ENCODE measurements at places on chromosomes 2 and 18.
A peak's percentile ranks its signal among the peaks of the same experiment; 100 is the strongest.

DNA sequence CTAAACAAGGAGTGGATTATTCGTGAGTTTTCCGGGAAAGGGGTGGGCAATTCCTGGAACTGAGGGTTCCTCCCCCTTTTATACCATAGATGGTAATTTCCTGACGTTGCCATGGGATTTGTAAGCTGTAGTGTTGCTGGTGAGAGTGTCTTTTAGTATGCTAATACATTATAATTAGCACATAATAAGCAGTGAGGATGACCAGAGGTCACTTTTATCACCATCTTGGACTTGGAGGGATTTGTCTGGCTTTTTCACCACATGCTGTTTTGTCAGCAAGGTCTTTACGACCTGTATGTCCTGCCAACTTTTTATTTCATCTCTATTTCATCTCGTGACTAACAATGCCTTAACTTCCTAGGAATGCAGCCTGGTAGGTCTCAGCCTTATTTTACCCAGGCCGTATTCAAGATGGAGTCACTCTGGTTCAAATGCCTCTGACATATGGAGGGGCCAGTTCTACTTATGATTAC lies 124.8 kb upstream of the B3GNT2 start:
- no peak for DNase-seq

GRCh38 chr2:128598862-128599441 lies 280.3 kb upstream of the HS6ST1 start:
- DNase-seq: no peak

- no peak for DNase-seq
These were observed 51.2 kb upstream of the NOSTRIN start for GRCh38 chr2:168751104-168751740.

DNA sequence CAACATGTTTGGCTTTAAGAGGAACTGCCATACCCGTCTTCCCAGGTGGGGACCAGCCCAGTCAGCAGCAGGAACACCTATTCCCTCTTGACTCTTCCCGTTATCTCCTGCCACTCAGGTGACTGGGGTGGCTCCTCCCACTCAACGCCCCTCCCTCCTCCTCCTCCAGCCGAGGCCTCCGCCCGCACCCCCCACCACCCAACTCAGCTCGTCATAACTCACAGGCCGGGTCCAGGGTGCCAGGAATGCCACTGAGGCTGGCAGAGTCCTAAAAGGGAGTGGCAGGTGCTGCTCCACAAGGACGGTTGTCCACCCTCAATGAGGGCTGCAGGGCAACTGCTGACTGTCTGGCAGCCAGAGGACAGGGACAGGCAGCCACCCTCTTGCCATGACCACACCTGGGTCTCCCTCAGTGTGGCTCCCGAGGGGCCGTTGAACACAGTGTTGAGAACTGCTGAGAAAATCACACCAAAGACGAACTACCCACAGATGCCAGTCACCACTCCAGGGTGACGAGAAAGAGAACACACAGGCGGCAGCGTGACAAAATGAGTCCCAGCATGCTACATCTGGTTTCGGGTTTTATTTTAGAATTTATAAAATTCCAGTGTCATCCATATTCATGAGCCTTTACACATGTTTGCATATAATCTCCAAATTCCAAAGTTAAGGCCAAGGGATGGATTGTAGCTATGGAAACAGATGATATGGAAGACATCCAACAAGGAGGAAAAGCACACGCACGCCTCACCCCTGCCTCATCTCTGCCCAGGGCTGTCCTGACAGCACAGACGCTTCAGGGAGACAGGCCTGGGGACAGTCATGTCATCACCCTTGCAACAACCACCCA lies 38.5 kb downstream of the ANO7 start:
- peak; percentile 31 for DNase-seq

DNA sequence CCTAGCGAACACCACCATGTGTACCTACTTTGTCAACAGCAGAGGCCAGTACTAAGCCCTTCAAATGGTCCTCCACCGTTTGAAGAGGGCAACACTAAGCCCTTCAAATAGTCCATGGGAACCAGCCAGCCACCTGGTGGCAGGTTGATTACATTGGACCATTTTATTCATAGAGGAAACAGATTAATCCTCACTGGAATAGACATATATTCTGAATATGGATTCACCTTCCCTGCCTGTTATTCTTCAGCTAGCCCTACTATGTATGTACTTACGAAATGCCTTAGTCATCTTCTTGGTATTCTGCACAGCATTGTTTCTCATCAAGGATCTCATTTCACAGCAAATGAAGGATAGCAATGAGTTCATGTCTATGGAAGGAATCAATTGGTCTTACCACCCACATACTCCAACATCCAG lies 10.0 kb upstream of the ZNF396 start:
- peak; percentile 28 for DNase-seq

DNA sequence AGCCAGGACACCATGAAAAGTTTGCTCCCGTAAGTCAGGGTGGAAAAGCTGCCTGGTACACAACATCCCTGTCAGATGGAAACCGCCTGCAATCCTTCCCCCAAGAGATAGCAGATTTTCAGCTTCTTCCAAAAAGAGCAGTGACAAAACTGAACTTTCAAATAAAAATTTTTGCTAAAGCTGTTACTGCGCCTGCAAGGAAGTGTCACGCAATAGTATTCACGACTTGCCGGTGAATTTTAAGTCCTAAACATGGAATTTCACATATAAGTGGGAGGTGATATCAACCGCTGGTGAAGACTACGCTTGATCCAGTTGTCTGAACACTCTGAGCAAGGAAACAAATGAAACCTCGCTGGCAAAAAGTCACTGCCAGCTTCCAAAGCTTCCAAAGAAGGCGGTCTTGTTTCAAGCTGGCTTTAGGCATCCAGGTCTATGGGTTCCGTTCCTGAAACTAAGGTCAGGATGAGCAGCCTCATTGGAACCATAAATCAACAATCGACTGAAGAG lies 2.8 kb downstream of the COL6A3 start:
- DNase-seq: no peak

- DNase-seq: no peak
These were observed 34.9 kb upstream of the GPC1 start for GRCh38 chr2:240400371-240401161.

GRCh38 chr2:122378521-122378920 lies 623.1 kb downstream of the TSN start:
- no peak for DNase-seq

DNA sequence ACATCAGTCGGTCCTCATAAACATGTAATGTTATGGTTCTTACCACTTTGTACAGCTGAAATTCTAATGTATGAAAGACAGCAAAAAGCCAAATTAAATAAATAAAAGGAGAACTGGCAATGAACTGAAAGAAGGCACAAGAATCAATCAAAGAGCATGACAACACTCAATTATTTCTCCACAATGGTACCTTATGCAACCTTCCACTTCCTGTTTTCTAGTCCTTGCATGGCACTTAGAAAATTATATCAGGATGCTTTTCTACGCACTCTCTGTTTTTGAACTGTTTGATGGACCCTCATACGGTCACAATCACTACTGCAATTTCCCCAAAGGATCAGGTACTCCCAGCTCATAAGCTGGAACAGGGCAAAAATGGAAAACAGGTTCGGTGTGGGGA lies 81.6 kb downstream of the EPB41L3 start:
- no peak for DNase-seq

DNA sequence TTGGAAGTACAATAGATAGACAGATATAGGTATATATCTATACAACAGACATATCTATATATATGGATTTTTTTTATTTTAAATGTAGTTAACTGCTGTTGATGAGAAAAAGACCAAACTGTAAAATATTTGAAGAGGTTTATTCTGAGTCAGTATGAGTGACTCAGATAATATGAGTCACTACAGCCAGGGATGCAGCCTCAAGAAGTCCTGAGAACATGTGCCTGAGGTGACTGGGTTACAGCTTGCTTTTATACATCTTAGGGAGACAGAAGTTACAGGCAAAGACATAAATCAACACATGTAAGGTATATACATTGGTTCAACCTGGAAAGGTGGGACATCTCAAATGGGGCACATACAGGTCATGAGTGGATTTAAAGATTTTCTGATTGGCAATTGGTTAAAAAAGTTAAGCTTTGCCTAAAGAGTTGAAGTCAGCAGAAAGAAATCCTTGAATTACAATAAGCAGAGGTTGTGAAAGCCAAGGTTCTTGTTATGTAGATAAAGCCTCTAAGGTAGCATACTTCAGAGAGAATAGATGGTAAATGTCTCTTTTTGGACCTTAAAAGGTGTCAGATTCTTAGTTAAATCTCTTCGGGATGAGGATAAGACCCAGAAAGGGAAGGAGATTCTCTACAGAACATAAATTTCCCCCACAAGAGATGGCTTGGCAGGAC lies 149.9 kb downstream of the RBM43 start:
- DNase-seq: peak; percentile 77

Measured in fibroblast of upper back skin (primary cell).